ENCODE measurements at places on chromosomes 5 and 9.

DNA sequence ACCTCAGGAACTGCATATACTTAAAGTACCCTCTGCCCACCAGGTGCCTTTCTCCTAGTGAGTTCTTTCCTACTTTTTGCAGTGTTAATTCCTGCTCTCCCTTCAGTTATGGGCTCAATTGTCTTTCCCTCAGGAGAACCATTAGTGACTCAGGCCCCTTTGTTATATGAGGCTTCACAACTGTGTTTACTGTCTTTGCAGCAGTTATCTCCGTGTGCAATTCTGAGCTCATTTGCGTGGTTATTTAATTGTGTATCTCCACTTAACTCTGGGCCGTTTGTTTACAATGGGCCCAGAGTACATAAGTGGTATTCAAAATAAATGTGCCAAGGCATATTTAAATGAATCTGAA is 9.6 kb downstream of the FBXO38 start:
- peak; percentile 10 for DNase-seq

DNA sequence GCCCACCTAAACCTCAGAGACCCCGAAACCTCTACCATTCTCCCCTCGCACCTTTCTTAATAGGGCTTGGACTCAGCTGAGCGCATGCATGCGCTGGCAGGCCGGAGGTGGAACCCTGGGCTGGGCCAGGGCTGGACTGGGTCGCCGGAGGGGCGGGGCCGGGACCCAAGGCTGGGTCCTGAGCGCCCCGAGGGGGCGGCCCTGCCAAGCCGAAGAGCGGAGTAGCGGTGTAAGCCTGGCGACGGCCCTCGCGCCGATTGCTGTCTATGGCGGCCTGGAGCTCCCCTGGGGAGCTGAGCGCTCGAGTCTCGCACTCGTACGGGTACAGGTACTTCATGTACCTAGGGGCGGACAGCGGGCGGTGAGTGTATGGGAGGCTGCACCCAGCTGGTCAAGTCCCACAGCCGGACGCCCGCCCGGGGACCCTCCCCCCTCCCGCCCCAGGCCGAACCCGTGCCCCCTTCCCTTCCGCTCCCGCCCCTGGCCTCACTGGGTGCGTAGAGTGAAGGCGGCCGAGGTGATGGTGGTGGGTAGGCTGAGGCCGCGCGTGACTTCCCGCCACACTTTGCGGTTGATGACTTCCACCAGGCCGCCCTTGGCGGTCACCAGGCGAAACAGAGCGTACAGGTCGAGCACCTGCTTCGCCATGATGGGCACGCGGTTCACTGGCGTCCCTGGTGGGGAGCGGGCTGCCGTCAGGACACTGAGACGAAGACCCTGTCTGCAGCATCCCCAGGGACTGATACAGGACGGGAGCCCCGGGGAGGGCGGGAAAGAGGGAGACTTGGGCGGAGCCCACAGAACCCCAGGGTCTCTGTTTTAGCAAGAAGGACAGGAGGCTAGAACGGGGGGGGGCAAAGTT is 3.3 kb upstream of the DCTN3 start:
- no peak for DNase-seq

DNA sequence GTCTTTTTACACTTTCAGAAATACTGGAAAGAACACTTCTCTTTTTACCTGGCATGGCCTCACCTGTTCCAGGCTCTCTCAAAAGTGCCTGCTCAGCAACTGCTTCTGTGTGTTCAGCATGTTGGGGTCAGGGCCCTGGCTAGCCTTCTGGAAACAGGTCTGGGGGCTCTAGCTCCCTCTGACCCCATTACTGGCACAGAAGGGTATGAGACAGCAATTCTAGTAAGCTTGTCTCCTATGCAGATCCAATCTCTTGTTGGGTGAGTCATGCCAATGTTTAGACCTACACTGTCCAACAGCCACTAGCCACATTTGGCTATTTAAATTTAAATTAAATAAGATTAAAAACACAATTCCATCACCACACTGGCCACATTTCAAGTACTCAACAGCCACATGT is 80.8 kb downstream of the MAPKAP1 start:
- DNase-seq, result no peak

DNA sequence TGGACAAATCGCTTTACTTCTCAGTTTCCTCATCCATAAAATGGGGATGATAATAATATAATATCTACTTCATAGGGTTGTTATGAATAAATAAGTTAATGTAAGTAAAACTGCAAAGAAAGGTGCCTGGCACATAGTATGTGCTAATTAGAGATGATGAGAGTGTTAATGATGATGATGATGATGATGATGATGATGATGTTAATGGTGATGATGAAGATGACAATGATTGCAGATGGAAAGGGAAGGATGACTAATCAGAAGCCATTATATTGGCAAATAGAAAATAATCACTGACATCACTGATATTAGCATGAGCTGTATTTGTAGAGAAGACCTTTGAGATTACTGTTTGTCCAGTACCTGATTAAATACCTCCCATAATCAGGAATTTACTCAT is 20.6 kb downstream of the RAD1 start:
- DNase-seq, result no peak

- DNase-seq, result no peak
Measured at GRCh38 chr9:99472916-99473245, 250.8 kb downstream of the SEC61B start.

GRCh38 chr5:56323505-56323904 is 90.4 kb upstream of the ANKRD55 start:
- no peak for DNase-seq

- no peak for DNase-seq
Measured at GRCh38 chr9:8718121-8718725, 918.6 kb upstream of the DMAC1 start.

DNA sequence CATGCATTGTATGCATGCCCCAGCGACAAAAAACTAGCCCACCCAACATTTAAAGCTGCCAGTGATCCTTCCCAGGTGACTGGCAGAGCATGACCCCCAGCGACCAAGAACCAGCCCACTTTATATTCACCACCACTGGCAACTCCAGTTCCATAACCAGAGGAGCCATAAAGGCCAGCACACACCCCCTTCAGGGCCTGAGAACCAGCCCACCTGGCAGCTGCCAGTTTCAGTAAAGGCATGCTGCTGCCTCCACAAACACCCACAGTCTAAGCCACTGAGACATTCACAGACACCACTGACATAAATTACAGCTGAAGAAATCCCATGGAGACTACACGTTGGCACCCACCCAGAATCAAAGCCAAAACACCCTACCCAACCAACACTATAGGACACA is 46.9 kb upstream of the RGS7BP start:
- no peak for DNase-seq

DNA sequence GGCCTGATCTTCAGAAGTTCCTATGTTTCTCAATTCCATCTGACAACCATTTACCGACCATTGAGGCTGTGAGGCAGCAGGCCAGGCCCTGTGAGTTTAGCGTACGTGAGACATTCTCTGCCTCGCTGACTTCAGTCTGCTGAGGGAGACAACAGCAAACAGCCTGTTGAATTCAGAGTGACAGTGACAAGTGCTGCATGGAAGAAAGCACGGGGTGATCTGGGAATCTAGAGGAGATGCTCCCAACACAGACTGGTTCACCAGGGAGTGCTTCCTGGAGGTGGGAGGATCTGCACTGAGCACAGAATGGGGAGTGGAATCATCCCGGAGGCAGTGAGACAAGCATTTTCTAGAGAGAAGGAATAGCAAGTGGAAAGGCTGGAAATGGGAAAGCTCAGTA is 10.0 kb upstream of the DDX41 start:
- no peak for DNase-seq

DNA sequence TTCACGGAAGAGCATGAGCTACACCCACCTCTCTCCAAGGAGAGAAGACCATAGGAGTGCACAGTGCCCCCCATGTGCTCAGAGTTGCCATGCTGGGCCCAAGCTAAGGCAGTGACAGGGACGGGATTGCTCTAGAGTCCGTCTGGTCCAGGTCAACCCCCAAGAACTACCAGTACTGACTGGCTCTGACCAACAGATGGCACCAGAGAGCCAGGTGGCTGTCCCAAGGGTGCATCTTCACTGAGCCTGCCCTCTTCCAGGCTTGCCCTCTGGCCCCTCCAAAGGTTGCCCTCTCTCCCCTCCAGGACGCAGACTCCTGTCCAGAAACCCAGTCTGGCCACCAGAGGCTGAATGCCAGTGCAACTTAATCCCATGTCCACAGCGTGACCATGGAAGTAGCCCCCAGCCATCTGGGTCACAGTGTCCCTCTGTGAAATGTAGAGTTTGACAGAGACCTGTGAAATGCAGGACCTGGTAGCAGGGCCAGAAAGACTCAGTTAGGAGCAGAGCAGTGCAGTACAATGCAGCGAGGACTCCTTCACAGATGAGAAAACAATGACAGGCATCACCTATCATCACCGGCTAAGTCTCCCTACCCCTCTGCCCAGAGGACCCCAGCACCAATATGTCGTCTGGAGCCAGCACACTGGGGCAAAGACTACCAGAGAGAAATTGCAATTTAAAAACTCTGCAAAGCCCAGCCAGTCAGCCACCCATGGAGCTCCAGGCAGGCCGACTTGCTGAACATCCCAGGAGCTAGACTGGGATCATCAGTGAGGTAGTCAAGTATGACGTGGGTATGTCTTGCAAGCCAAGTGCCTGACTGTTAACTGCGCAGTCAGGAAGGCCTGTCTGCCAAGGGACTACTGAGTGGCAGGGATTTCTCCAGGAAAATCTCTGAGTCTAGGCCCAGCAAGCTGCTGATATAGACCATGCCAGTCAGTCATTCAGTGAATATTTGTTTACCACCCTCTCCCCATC is 7.7 kb upstream of the SKP1 start:
- DNase-seq, result no peak

DNA sequence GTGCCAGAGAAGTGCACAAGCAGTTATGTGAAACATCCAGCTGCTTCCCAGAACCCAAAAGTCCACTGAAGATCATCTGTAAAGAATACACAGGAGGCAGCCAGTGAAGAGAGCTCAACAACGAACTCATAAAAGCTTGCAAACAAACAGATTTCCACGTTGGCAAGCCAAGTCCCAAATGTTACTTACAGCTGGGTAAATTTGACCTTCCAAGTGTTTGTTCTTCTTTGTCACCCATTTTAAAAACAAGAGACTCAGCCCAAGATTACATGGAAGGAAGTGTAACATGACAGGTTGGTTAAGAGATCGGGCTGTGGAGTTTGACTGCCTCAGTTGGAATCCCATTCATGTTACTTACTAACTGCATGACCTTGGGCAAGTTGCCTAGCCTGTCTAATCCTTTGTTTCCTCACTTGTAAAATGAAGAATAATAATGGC is 174.9 kb upstream of the PAPPA start:
- DNase-seq, result no peak

DNA sequence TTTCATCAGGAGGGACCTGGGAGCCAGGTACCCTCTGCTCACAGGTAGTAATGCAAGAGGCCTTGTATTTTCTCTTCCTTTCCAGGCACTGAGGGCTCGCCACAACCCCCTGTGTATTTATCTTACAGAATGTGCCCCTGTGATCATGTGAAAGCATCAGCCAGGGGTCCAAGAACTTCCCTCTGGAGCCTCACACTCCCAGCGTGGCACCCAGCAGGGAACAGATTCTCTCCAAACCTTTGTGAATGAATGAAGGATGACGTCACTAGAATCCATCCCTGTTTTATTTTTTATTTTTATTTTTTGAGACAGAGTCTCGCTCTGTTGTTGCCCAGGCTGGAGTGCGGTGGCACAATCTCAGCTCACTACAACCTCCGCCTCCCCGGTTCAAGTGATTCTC is 107.3 kb upstream of the IER5L start:
- no peak for DNase-seq

- DNase-seq, result no peak
Measured at GRCh38 chr9:130675396-130675795, 11.0 kb downstream of the PRDM12 start.

- no peak for DNase-seq
Measured at GRCh38 chr5:140145818-140146522, 20.2 kb downstream of the IGIP start.

GRCh38 chr9:126357074-126357473 is 30.4 kb downstream of the MVB12B start:
- DNase-seq, result no peak

DNA sequence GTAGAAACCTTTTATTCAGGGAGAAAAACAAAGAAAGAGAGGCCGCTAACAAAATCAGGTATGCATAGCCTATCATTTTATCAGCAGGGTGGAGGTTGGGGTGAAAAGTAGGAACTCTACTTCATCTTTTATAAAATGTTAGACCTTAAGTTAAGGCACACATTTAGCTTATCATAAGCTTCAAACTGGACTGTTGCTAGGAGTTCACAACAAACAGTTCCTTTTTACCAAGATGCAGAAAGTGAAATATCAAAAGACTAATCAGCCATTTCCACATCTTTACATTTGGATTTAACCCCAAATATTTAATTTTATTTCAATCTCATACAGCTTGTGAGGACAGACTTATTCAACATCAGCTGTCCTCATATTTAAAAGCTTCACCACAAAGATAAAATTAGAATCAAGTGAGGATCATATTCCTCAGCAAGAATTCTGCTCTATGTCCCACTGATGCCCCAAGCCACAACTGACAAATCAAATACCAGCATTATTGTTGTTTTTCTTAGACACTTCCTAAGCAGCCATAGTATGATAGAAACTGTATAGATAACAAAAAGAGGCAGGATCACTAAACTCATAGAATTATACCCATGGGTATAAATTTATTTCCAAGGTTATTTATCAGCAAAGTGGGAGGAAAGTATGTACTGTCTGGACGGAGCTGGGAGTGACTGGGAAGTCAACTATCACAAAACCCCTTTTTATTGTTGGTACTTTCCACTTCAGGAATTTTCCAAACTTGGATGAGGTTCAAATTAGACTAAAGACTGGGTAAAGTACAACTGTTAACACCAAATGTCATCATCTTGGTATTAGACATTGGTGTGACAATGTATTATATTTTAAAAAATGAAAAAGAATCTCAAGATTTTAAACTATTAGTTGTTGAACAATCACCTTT is 29.9 kb upstream of the MYOT start:
- DNase-seq, result no peak

GRCh38 chr5:153558957-153559356 is 68.5 kb downstream of the GRIA1 start:
- no peak for DNase-seq

GRCh38 chr5:81506900-81507588 is 113.1 kb upstream of the ACOT12 start:
- peak; percentile 66 for DNase-seq

DNA sequence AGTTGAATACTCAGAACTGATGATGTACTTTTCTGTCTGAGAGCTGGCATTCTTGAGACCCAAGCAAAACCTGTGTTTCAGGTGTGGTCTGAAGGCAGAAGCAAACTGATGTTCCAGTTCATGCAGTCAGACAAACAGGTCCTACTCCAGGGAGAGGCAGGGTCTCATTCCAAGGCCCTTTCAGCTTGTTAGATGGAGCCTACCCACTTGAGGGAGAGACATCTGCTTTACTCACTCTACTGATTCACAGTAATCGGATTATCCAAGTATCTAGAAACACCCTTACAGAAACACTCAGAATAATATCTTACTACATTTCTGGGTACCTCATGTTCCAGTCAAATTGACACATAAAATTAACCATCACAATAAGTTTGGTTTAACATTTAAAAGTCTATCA is 207.8 kb downstream of the KDM4C start:
- DNase-seq, result no peak
